Stimulated activated CD4-positive, alpha-beta T cell treated with anti-CD3 and anti-CD28 coated beads, Interleukin-1b, Interleukin-23, amount 100 ng/mL, for 48 hours (primary cell): ENCODE measurements at places on chromosomes 12 and 14.

DNA sequence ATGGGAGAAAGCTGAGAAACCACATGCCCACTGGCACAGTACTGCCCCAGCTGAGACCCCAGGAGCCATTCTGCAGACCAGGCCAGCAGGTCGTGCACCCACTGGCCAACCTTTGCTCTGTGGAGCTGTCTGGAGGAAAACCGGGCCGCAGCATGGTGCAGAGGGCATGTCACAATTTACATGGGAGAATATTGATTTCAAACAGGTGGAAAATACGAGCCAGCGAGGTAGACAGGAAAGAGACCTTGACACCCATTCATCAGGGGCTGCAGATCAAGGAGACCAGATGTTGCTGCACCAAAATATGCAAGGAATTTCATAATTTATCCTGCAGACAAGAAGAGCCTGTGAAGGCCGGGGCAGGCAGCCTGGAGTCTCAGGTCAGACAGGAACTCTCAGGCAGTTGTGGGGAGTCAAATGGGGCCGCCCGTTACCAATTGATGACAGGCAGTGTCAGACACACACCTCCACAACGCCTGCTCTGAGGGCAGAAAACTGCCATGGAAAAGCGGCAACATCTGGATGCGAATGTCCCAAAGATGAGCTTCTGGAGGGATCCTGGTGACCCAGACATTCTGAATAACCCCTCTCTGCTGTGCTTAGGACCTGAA lies 74.6 kb upstream of the BCL11B start:
- DNase-seq: no peak

- no peak for DNase-seq
Observed at GRCh38 chr12:66800046-66800445, 121.2 kb upstream of the GRIP1 start.

DNA sequence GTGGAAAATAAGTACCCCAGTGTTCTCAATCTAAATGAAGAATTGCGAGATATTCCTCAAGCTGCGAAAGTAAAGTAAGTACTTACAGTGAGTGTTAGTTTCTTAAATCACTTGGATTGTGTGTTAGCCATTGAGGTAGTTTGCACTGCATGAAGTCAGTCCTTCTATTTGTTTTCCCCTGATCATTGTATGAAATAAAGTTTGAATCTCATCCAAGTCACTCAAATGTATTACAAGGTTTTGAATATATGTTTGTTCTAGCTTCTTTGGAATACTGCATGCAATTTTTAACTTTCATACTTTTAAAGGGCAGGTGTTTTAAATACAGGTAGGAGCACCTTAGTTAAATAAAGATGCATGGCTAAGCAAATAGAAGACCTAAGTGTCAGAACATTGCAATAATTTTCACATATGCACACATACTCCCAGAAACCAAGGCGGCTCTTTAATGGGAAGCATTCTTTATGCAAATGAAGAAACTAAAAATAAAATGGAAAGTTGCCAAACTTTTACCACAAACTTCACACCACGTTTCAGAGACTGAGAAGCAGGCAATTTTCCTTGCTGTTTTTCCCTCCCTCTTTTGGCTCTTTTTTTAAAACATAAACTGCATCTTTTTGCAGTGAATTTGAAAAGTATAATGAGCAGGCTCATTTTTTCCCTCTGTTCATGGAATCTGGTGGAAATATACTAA lies 105.6 kb downstream of the GPR135 start:
- DNase-seq: no peak

- no peak for DNase-seq
Observed at GRCh38 chr14:85799668-85800067, 269.7 kb downstream of the FLRT2 start.

- no peak for DNase-seq
Observed at GRCh38 chr12:40375076-40375475, 150.3 kb downstream of the LRRK2 start.

- DNase-seq: no peak
Observed at GRCh38 chr14:76113691-76114090, 38.0 kb upstream of the GPATCH2L start.

- DNase-seq: no peak
Observed at GRCh38 chr12:58388261-58388660, 446.9 kb downstream of the ATP23 start.

GRCh38 chr12:49825360-49825970 lies 2.7 kb downstream of the NCKAP5L start:
- no peak for DNase-seq

- no peak for DNase-seq
Observed at GRCh38 chr12:39892146-39892545, 213.7 kb downstream of the SLC2A13 start.
